NCI-H1048 (cell line): ENCODE measurements at places on chromosomes 1 and 21.

GRCh38 chr1:155141749-155142148 is 1.4 kb upstream of the DPM3 start:
- no peak for DNase-seq

DNA sequence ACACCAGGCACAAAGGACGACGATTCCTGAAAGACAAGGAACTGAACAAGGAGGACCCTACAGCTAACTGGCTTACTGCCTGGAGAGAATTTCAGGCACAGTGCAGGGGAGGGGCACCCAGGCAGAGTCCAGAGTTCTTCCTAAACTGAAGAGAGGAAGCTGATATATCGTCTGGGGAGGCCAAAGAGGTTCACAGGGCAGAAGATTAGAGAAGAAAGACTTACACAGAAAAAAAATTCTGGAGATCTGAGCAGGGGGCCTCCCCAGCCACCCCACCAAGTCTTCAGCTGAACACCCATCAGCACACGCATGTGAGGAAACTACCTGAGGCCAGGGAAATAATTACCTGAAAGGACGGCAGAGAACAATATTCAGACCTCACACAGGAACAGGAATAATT is 24.6 kb downstream of the SORT1 start:
- no peak for DNase-seq

- peak; percentile 73 for DNase-seq
Observed at GRCh38 chr1:179016706-179017382, 8.8 kb upstream of the FAM20B start.

DNA sequence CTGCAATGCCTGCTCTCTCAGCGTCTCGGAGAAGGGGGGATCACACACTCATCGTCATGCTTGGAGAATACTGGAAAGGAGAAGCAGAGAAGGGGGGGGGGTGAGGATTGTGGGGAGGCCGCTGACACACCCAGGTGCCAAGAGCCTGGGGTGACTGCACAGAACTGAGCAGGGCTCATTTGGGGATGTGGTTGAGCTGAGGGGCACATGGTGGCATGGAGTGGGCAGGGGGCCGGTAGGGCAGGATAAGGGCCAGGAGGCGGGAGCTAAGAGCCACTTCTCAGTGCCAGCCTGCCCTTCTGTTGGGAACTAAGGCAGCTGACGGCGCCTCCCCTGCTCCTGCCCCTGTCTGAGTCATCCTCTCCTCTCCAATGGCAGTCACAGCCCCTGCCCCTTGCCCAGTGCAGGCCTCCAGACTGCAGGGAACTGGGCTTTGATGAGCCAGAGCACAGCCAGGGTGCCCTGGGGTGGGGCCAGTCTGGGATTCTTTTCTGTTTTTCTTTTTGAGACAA is 27.2 kb downstream of the MRPL37 start:
- DNase-seq = no peak

DNA sequence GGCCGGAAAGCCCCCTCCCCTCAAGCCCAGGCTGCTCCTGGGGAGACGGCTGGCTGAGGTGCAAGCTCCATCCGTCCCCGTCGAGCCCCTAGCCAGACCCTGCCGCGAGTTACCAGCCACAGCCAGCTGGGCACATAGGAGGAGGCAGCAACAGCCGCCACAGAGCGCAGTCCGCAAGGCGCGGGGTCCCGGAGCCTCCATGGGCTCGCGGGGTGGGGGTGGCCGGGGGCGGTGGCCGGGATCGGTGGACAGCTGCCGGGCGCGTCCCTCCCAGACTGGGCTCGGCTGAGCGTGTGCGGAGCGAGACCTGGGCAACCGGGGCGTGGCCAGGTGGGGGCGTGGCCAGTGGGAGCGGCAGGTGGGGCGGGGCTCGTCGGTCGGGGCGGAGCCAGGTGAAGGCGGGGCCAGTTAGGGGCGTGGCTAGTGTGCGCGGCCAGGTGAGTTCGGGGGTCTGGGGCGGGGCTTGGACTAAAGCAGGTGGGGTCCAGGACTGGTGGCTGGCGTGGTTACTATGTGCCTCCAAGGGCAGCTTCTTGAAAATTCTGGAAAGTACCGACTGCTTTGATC is at the start of gene CD164L2:
TSS of gene CD164L2 (minus strand) at position 295 of the 567 bp plus-strand sequence. CDS start at position 201, 94 bp downstream.
- DNase-seq = peak; percentile 39
